ENCODE measurements at places on chromosomes 16 and 17. TPM values are rescaled to one million over a fixed set of nuclear protein-coding genes. Genes with fewer than 3 reads are reported as not detected.

- no peak for DNase-seq
Observed at GRCh38 chr16:89407282-89407924, 83.0 kb downstream of the ANKRD11 start.

GRCh38 chr16:19184823-19185509, 16.9 kb downstream of the SYT17 start:
- DNase-seq: no peak

APOBR gene
- 0.50 TPM for polyA plus RNA-seq

NEUROD2 gene
- 0.08 TPM for polyA plus RNA-seq

MAP2K6 gene
- polyA plus RNA-seq: 23.4 TPM

All from left kidney (tissue), 8 donors.